ENCODE measurements at places on chromosomes 13 and 19.

GRCh38 chr13:33711436-33711835 lies 106.5 kb upstream of the RFC3 start:
- no peak for DNase-seq

DNA sequence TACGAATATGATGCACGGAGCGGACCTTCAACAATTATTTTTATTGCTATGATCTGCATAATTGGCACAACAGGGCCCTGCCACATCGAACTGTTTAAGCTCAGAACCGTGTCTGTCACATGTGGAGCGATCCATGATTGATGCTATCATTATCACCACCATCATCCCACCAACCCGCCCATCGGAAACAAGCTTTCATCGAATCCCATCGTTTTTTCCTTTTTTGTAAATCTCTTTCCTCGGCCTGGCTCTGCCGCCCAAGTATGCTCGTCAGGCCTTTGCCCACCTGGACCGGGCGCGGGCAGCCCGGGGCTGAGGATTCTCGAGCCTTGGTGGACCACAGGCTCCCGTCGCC lies 533 bp upstream of the DCAF15 start:
- no peak for DNase-seq

GRCh38 chr19:19230999-19231398 lies 19.2 kb downstream of the NCAN start:
- DNase-seq, result no peak

- DNase-seq, result no peak
Observed at GRCh38 chr19:1063030-1063908, 3.7 kb upstream of the ARHGAP45 start.

DNA sequence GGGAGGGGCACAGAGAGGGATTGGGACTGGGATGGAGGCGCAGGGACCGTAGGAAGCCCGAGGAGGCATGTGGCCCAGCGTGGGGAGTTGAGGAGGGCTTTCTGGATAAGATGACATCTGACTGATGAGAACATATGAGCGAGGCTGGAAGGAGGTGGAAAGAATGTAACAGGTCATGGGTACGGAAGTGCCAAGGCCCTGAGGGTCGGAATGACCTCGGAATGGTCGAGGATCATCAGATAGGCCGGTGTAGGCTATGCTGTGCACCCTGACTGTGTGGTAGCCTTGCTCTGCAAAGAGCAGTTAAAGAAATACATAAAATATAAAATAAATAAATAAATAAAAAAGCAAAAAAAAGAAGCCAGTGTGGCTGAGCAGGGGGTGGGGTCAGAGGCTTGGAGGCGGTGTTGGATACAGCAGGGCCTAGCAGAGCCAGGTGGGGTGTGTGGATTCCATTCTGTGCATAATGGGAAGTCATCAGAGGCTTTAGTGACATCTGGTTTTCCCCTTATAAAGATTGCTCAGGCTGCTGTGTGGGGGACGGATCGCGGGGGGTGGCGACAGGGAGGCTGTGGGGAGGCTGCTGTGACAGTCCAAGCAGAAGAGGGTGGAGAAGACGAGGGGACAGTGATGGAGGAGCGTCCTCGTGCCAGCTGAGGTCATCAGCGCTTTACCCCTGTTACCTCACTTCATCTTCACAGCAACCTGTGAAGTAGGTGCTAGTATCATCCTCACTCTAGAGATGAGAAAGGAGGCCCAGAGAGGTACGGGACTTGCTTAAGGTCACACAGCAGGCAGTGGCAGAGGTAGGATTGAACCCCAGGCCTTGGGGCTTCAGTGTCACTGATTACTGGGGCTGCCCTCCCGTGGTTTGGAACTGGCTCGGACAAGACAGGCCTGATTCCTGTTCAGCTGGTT lies 5.0 kb downstream of the PAK4 start:
- no peak for DNase-seq

DNA sequence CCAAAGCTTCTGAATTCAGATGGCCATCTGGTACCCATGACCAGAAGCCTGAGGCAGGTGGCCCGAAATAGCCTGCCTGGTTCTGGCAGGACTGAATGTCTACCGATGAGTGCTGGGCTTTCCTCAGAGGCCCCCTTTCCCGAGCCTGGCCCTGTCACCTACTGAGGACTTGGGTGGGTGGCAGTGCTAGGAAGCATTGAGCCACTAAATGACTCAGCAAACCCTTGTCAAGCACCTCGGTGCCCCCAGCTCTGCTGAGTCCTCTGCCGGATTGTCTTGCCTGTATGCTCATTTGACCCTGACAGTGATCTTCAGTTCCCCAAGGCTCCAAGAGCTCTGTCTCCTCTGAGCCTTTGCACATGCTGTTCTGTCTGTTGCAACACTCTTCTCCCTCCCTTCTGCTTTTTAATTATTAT lies 17.9 kb downstream of the PPP1R37 start:
- DNase-seq, result no peak

GRCh38 chr13:75792526-75793187 lies 156.5 kb downstream of the LMO7 start:
- no peak for DNase-seq

DNA sequence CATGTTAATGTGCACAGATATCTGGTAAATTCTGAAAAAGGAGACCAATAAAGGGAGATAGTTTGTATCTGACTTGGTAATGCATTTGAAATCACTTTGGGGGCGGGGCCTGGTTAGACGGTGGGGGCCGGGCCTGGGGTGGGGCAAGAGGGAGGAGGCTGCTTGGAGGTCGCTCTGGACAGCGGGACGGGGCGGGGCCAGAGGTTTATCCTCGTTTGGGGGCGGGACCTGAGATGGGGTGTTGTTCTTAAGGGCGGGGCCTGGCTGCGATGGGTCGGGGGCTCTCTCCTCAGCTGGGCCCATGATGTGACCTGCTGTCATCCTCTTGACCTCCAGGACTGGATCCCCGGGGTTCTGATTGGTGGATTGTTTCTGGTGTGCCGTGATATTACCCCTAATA lies 4.9 kb upstream of the ZNF808 start:
- no peak for DNase-seq

DNA sequence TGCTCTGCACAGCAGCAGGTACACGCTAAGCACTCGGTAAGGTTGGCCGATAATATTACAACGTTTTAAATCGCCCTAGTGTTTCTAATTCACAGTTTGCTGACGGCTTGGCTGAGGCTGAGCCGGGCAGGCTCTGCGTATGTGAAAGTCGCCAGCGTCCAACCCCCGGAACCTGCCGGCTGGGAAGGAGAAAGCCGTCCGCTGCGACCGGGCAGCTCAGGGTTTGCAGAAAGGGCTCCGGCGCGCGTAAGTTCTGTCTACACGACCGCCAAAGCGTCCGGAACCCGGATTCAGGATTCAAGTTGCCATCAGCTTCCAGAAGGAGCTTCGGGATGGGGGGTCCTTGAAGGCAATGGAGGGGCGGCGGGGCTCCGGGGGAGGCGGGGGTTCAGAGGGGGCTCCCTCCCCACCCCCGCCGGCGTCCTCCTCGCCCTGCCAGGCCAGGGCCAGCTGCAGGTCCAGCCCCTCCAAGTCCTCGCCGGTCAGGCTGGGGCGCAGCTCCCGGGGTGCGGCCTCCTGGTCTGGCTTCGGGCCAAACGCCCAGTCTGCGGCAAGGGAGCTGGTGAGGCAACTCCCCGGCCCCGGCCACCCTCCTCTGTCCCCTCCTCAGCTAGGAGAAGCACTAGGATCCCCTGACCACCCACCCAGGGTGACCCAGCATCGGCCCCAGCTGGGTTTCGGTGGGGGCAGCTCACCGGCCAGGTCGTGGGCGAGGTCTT lies 575 bp downstream of the SMIM44 start:
- DNase-seq, result no peak

- no peak for DNase-seq
Observed at GRCh38 chr13:38993381-38993780, 2.8 kb upstream of the STOML3 start.

- DNase-seq, result no peak
Observed at GRCh38 chr13:97255515-97256021, 33.4 kb downstream of the MBNL2 start.

GRCh38 chr13:23724196-23724970 lies 154.2 kb downstream of the TNFRSF19 start:
- no peak for DNase-seq

DNA sequence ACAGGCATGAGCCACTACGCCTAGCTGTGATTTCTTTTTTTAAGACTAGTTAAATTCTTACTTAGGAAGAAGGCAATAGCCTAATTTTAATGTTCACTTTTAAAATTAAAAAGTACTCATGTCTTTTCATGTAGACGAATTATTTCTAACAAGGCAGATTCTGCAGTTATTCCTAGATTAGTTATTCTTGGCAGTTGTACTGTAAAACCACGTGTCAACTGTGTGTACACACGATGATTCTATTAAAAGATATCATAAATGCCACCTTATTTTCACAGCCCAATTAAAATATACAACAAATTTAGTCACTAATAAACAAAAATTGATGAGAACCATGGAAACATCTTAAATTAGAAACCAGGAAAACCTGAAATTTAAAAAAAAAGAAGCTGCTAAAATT lies 10.6 kb upstream of the FOXO1 start:
- DNase-seq, result no peak

- no peak for DNase-seq
Observed at GRCh38 chr13:113088691-113089020, 16.9 kb upstream of the F7 start.

DNA sequence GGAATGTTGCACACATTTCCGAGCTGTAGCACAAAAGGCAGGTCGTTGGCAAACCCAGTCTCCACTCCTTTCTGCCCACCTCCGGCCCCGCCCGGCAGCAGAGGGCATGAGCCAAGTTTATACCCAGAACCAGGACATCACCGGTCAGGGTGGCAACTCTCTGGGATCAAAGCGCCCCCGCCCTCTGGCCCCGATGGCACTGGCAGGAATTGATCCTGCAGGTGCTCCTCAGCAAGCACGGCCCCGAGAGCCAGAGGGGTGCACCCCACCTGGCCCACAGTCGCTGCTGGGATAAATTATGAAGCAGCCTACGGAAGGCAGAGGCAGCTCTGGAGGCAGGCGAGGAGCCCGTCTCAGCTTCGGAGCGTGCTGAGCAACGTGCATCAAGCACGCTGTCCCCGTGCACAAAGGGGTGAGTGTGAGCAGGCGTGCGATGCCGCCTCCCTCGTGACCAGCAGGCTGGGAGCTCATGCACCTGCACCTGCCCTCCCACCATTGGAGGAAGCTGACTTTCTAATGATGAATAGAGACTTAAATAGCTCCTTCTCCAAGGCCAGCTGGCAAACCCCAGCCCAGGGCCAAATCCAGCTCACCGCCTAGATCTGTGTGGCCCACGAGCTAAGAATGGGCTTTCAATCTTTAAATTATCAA lies 25.7 kb downstream of the SHC2 start:
- DNase-seq, result no peak

DNA sequence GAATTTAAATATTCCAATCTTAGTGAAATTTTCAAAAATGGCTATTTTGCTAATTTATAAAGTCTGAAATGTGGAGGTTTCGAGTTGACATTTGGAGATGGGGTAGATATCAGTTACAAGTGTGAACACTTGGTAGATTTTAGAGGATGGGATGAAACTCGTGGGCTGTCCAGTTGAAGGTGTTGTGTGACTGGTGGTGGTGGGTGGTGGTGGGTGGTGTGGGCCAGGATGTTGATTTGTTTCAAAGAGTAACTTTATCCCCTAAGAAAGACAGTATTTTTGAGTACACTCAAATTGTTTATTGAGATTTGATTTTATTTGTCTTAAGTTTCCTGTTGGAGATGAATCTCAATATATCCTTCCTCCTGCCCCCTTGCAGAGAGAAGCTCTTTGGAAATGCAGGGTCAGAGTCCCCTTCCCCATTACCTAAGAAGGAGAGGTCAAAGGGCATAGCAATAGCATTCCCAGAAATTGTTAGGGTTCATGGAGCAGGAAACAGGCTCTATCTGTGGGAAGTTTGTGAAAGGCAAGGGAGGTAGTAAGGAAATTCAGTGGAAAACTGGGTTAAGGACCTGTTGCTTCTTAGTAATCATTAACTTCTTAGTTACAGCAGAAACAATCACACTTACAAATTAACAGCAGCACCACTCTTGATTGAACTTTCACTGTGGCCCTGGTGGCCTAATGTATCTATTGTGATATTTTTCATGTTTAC lies 133.6 kb upstream of the RNF113B start:
- no peak for DNase-seq

- no peak for DNase-seq
Observed at GRCh38 chr13:20495087-20496023, 30.3 kb downstream of the CRYL1 start.

GRCh38 chr13:108921238-108921637 lies 291.8 kb downstream of the MYO16 start:
- DNase-seq, result no peak

DNA sequence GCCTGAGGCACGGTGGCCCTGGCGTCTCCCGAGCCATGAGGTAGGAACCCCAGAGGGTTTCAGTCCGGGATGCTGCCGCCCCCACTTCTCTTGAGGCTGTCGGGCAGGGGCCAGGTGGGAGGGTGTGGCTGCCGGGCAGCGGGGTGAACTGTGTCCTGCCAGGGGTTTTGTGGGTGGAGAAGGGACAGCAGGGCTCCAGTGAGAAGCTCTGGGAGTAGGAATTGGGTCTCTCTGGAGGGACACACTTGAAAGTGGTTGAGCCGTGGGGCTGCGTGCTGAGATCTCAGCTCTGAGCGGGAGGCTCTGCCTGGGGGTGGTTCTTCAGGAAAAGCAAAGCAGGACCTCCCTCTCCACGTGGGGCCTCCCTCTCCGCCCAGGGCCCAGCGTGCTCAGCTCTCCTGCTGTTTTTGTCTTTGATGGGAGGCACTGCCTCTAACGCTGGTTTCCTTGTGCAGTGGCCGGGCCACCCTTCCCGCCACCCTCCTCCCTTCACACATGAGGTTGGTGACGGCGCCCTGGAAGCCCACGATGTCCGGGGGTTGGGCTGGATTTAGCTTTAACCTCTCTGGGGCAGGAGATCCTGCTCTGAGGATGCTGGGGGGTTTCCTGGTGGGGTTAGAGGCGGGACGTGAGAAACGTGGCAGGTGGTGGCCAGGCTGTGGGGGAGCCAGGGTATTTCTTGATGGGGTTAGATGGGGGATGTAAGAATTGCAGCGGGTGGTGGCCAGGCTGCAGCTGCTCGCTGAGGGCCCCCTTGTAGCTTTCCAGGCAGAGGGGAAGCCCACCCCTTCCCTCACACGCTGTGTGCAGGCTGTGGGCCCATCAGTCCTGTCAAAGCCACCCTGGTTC lies 15.3 kb upstream of the ZNF554 start:
- no peak for DNase-seq

- no peak for DNase-seq
Observed at GRCh38 chr13:25168790-25169189, 3.3 kb downstream of the AMER2 start.

- no peak for DNase-seq
Observed at GRCh38 chr19:13782537-13782936, 8.3 kb downstream of the C19orf53 start.

- no peak for DNase-seq
Observed at GRCh38 chr13:51955816-51956603, 55.2 kb downstream of the ATP7B start.

GRCh38 chr13:33057019-33057780 lies 41.0 kb downstream of the KL start:
- DNase-seq, result no peak

- no peak for DNase-seq
Observed at GRCh38 chr13:109297628-109298027, 488.8 kb downstream of the IRS2 start.

GRCh38 chr13:28981530-28981929 lies 161.4 kb downstream of the MTUS2 start:
- DNase-seq, result no peak

DNA sequence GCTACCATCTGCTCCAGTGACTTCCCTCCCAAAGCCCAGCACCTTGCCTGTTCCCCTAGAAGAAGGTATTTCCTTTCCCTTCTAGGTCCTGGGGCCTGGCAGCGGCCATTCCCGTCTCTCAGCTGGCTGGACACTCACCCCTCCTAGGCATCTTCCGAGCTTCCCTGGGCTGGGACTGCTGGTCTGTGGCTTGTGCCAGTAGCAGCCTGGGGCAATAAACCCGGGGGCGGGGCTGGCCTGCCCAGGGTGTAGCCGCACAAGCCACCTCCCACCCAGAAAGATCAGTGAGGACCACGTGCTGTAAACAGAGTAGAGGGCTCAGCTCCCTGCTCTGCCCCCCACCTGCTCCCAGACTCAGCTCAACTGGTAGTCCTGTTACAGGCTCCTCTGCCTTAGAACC lies 15.0 kb downstream of the LIPE start:
- no peak for DNase-seq

Data from DMS79 (cell line).